Stromal cell of bone marrow (primary cell): ENCODE measurements at places on chromosomes 3 and 15.

- no peak for DNase-seq
Observed at GRCh38 chr3:127647166-127647844, 18.3 kb downstream of the PODXL2 start.

DNA sequence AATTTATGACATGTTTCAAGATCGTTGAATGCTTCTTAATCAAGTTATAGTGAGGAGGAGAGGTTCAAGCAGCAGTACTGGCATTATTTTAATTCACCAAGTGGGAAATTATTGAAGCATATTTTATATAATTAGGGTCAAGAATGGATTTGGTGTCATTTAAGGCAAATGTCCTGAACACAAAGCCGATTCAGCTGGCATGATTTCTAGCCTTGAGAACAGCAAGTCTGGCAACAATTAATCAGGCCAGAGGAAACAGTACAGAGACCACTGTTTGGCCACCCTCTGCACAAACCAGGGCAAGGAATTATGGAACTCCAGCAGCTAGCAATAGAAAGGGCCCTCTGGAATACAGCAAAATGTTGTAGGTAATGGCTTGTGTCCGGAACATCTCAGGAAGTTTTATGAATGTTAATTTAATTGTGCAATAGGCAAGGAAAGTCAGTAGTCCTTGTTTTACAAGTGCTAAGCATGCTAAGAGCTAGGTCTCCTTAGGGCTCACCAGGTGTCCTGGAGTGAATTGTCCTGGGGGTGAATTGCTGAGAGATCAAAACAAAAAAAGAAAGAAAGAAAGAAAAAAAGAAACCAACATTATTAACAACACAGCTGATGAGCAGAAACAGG, 38.7 kb upstream of the SNRK start:
- no peak for DNase-seq

- no peak for DNase-seq
Observed at GRCh38 chr3:128334766-128335165, 131.9 kb downstream of the DNAJB8 start.

- DNase-seq = no peak
Observed at GRCh38 chr3:59374091-59374817, 324.4 kb upstream of the CFAP20DC start.

DNA sequence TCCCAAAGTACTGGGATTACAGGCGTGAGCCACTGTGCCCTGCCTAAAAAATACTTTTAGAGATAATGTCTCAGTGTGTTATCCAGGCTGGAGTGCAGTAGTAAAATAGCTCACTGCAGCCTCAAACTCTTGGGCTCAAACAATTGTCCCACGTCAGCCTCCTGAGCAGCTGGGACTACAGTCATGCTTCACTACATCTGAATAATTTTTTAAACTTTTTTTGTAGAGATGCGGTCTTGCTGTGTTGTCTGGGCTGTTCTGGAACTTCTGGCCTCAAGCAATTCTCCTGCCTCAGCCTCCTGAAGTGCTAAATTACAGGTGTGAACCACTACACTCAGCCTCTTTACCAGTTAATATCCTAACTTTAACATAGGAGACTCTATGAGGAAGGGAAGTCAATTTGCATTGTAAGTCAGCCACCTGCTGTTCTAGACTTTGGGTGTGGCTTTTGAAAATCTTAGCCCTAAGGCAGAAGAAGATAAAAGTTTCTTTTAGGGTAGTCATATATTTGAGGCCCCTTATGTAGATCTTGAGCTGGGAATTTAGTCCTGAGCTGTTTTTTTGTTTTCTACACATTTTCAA, 78.2 kb upstream of the RASGRP1 start:
- DNase-seq = no peak
